ENCODE measurements at places on chromosomes 2 and 18. TPM values are rescaled to one million over a fixed set of nuclear protein-coding genes. Genes with fewer than 3 reads are reported as not detected.

GRCh38 chr18:29160170-29160569 is 983.2 kb upstream of the CDH2 start:
- DNase-seq = no peak

DNA sequence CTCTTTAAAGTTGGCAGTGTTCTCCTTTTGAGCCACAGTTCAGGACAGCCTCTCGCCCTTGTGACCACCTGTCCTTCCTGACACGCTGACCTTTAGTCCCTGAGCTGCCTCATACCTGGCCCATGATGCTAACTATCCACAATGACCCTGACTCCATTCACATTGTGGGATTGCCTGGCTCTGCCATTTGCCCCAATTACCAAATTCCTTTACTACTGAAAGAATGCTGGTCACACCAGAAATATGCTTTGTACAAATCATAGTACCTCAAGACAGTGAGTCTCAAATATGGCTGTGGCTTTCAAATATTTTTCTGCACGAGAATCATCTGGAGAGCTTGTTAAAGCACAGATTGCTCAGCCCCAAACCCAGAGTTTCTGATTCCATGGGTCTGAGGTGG is 54.2 kb downstream of the LTBP1 start:
- DNase-seq = no peak

- no peak for DNase-seq
Measured at GRCh38 chr2:232539298-232540231, at the start of gene CHRNG. TSS of gene CHRNG (plus strand) at chr2:232539692. CDS start at chr2:232539748, 56 bp downstream.

Gene HOXD9
- not detected for total RNA-seq

GRCh38 chr2:102049756-102050443 is 58.1 kb downstream of the IL1R2 start:
- DNase-seq = no peak

Measured in hematopoietic multipotent progenitor cell (in vitro differentiated cells).